ENCODE measurements at places on chromosomes 2 and 18.

DNA sequence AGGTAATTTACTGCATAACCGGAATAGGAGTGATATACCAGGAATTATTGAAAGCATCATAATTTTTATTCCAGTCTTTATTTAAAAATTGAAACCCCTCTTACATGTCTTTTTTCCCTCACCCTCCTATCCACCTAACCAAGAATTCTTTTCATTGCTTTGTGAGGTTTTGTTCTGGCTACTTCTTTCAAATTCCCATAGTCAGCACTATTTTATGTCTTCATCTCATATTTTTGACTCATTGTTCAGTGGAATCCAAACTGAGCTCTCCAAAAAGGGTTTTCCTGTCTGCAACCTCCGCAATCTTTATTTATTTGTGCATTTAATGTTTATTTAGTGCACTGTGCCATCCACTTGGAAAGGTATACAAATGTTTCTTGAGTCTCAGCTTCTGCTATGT is 128.5 kb downstream of the DOK6 start:
- DNase-seq = no peak

- no peak for DNase-seq
Observed at GRCh38 chr18:77876319-77876865, 626.7 kb downstream of the GALR1 start.

DNA sequence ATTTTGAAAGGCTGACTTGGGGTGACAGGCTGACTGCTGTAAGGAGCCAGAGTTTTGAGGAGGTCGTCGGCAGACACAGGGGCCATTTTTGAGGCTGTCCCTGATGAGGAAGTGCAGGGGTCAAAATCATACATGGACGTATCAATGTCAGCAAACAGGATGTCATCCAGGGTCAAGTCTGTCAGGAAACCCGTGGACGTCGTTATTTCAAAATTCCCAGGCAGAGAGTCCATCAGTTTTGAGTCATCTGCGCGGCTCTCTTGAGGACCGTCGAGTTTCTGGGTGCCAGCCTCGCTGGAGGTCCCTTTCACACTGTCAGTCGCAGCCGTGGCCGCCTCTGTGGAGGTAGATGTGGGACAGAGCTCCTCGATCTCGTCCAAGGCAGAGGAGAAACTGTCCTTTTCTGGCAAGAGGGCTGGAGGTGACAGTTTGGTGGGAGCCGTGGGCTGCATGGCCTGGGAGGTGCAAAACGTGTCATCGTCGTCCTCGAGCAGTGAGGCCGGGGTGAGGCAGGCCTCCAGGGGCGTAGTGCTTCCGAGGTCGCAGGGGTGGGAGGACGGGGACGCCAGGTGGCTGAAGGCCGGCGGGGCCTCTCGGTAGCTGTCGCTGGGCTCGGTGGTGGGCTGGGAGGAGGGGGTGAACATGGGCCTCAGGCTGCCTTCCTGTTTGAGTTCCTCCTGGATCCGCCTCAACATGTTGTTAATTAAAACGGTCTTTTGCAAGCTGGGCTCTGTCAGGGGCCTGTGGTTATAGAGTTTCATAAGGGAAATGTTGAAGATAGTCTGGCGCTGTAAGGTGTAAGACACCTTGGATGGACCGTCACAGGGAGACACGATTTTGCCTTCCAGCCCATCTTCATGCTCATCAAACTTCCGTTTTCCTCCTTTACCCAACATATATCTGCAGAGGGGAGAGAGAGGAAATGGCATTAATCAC is 17.5 kb downstream of the SERTAD2 start:
- DNase-seq = no peak

- DNase-seq = no peak
Observed at GRCh38 chr2:32963941-32964340, 17.2 kb downstream of the LTBP1 start.

DNA sequence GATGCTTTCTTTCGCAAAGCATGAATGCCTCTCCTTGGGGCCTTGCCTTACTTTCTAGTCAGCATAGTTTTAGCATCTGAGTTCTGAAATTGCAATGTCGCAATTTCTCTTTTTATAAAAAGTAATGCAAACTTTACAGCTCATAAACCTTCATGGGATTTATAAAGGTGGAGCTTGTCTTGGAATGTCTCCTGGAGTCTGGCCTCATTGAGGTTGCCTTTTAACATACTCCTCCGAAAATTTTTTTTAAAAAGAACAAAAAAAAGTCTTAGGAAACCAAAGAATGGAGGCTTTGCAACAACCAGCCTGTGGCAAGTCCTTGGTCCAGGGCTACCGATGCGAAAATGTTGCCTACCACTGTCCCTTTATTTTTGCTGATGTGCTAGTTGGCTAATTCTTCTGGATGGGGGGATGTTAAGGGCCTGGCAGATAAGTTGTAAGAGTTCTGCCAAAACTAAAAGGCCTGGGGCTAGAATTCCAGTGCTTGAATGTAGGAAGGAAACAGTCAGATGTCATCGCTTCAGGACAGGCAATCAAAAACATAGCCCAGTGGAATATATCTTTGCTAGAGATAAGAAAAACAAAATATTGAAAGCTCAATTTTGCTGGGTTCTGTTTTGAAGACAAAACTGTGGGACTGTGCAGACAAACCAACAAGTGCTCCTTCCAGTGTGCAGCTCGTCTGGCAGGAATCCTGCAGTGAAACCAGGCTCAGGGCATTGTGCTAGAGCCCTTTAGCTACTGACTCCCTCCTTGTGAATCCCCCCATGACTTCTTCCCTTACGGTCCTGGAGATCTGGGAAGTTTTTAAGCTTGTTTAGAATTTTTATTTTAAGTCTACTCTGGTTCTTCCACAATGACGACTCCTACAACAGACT is 213.0 kb downstream of the PIEZO2 start:
- no peak for DNase-seq

GRCh38 chr2:71486881-71487640 is 33.7 kb downstream of the DYSF start:
- DNase-seq = no peak

GRCh38 chr2:151302404-151302803 is 12.9 kb upstream of the NMI start:
- DNase-seq = no peak

DNA sequence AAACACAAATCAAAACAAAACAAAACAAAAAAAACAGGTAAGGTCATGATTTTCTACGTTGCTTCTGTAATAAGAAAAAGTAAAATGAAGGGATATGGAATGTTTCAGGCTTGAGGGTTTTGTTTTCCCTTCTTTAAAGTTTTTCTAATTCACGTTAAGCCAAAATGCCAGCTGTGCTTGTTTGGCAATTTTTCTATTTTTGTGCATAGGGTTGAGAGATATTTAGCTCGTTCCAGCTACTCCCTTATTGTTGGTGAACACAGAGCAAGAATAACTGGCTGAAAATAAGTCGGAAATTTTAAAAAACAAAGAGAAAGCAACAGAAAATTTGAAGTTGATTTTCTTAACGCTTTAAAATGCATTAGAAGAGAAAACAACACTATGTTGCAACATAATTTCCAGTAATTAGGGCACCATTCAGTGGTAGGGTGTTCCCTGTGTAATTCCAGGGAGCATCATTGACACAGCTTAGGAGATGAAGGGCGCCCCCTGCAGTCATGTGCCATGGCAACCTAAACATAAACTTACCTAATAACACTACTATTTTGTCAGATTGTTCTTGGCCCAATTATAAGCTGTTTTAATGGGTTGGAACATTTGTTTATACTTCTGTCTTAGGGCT is 99.5 kb downstream of the DTNA start:
- DNase-seq = no peak

- DNase-seq = no peak
Observed at GRCh38 chr2:9573013-9573720, 17.5 kb upstream of the ADAM17 start.

DNA sequence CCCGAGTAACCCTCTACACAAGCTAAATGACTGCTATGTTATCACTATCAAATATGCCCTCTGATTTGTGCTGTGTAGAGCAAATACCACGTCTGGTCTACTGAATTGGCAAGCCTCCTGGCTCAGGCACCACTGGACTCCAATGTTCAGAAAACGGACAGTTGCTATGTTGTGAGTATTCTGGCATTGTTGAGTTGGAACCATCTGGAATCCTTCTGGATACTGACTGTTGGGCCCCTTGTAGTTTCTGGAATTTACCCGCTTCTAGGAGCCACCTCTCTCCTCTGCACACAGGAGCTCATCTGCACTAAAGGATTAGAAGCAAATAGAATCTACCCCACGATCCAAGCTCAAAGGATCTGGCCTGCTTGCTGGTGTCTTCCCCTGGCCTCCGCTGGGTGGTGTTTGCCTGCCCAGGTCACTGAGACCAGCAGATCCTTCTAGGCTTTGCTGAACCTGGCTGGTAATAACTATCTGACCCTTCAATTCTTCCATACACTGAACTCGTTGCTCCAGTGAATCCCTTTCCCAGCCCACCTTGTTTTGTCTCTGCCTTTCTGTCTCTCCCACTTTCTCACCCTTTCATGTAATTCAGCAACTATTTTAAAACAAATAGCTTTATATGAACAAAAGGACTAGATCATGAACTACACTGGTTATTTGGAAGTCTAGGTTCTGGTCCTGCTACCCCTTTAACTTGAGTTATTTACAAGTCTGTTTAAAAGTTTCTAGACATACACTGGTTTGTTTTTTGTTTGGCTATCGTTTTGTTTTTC is 2.1 kb upstream of the HAAO start:
- DNase-seq = no peak

- DNase-seq = no peak
Observed at GRCh38 chr2:199572571-199572970, 114.8 kb upstream of the SATB2 start.

DNA sequence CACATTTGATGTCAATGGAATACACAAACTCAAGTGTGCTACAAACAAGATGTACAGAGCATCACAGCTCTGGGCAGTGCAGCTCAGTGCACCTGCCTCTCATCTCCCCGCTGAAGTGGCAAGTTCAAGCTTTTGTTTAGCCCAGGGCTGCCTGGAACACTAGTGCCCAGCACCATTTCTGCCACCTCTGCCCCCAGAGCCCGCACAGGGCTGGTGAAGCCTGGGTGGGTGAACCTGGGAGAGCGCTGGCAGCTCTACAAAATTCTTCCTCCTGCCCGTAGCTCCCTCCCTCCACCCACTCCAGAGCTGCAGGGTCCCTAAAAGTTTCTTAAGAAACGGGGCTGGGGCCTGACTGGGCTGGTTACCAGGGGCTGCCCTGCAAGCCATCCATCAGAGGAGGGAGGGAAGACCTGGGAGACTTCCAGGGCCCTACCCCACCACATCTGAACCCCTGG is 1.5 kb downstream of the HES6 start:
- DNase-seq = no peak

DNA sequence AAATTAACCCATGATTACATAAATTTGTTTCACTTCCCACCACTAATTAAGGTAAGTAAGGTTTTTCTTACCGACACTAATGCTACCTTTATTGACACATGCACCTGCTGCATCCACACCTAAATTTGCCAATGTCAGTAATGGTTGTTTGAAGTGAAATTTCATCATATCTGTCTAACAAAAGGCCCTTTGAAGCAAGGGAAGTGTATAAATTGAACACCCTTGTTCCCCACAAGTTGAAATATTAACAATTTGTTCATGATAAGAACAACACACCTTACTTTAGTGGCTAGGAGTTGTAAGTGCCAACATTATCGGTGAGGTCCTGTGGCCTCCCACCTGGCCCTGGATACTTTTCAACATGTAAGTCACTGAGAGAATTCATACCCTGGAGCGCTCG is 116.3 kb upstream of the CDCA7 start:
- DNase-seq = no peak

DNA sequence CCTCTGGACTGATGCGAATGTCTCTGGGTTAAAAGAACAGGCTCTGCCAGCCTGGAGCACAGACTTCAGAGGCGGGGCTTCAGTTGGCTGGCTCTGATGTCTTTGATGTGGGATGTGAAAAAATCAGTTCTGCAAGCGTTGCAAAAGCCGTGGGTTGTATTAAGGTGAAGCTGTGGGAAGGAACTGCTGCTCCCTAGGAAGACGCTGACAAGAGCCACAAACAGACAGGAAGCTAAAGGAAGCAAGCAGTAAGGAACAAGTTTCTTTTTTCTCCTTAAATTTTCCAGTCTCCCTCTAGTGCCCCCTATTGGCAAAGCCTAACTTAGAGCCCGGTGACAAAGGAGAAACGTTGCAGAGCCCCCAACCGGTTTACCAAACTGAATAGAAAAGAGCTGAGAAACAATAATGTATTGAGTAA is 239.0 kb downstream of the CCDC178 start:
- no peak for DNase-seq

DNA sequence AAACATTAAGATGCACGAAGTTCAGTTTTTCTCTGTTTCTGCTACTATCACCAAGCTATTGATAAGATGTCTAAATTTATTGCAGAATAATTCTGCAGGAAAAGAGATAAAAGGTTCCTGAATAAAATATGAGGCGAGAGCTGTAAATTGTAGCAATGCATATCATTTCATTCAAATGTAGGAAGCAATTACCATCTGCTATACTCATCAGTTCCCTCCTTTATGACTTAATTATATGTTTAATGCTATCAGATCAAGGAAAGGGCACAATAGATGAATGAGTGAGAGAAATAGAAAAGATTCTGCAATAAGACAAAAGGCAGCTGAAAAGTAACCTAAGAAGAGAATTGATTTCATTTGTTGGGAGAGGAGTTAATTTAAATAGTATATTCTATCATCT is 108.2 kb upstream of the GALNT5 start:
- no peak for DNase-seq

- DNase-seq = no peak
Observed at GRCh38 chr2:159201360-159202063, 85.0 kb downstream of the WDSUB1 start.
